ENCODE measurements at places on chromosomes 12 and 14.

DNA sequence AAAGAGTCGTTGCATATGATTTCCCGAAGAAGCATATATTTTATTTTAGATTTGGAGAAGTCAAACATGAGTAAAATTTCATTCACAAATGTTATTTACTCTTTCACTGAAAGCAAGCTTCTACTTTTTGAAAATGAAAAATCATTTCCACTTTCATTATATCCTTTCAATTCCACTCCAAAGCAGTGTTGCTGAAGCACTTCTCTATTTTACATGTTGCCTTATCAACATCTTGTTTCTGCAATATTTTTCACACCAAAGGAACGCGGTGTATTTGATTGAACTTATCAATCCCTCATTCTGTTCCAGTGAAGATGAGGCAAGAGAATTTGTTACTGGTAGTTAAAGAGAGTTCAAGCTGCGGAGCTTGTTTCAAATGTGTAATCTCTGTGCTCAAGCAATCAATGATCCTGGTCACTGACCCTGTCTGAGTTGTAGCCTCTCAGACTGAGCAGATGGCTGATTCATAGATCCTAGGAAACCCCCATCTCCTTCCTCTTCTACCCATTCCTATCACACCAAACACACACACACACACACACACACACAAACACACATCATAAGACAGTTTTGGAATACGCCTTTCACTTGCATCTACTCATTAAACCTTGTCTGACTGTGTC, 236.2 kb upstream of the FLRT2 start:
- no peak for DNase-seq

- no peak for DNase-seq
Observed at GRCh38 chr14:54653712-54654469, 87.0 kb downstream of the SAMD4A start.

GRCh38 chr12:593396-594270, 69.6 kb downstream of the NINJ2 start:
- DNase-seq: no peak

- no peak for DNase-seq
Observed at GRCh38 chr12:130825771-130826150, 13.3 kb downstream of the STX2 start.

DNA sequence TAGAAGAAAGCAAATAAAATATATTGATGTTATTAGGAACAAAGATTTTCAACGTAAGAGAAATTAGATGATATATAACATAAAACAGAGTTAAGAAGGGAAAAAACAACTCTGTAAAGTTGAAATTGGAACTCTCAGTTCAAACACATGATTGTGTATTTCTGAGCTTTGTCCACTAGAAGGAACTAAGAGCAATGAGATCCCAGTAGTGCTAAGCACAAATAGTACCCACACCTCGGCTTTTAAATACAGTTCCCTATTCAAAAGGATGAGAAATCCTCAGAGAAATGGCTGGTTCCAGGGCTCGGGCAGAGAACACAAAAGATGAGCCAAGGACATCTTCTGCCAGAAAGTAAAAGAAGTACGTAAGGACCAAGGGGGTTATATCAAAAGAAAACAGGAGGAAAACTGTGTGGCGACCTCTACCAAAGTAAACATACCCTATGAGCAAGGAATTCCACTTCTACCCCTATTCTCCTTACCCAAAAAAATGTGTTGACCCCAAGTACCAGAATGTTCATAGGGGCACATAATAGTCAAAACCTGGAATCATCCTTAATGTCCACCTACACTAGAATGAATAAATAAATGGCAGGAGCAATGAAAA, 96.6 kb downstream of the SPTSSA start:
- no peak for DNase-seq

DNA sequence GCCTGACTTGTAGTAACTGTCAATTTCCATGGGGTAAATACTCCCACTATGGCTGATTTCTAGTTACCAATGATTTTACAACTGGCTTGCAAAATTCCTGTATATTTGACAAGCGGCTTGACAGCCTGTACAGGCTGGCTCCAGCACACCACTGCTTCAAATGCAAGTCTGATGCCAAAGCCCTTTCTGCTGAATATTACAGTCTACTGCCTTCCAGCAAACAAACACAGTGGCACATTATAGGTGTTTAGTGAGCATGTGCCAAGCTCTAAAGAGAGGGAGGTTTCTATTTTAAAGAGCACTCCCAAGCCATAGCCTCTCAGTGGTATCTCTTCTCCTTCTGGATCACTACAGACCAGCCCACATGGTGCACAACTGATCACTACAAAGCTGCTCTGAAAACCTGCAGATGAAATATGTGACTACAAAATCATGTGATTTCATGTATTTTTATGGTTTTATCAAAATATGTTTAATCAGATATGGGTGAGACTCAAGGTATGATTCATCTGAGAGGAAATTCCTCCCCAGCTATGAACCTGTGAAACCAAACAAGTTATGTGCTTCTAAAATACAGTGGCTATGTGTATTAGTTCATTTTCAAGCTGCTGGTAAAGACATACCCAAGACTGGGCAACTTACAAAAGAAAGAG, 101.5 kb downstream of the RPAP3 start:
- DNase-seq: no peak

GRCh38 chr14:36585100-36585499, 2.7 kb upstream of the NKX2-8 start:
- DNase-seq: no peak

DNA sequence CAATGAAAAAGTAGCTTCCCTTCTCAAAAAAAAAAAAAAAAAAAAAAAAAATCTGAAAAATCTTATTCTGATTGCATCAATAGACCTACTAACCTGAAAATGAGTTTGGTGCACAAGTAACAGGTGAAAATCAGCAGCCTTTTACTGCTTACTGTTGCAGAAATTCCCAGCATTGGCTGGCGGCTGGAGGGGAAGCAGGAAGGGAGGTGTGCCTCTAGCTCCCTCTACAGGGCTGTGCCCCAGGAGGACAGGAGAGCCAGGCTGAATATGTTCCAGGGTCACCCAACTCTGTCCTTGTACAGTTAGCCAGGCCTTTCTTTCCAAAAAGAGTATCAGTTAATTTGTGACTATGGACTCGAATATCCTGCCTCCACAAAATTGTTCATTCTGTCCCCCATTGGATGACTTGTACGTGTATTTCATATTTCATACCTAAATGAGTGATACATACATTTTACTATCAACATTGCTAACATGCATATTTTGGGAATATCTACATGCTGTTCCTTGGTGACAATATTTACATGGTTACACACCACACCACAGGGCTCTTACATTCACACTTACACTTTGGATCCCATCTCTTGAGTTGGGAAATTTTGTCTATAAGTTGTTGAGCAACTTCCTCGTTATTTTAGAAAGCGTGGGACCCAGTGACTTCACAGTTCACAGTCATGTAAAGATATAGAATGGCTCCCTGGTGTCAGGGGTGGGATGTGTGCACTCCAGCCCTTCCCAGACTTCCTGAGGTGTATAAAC, 124.8 kb downstream of the SAMD4A start:
- no peak for DNase-seq

- DNase-seq: no peak
Observed at GRCh38 chr12:131274061-131274460, 320.4 kb downstream of the ADGRD1 start.

DNA sequence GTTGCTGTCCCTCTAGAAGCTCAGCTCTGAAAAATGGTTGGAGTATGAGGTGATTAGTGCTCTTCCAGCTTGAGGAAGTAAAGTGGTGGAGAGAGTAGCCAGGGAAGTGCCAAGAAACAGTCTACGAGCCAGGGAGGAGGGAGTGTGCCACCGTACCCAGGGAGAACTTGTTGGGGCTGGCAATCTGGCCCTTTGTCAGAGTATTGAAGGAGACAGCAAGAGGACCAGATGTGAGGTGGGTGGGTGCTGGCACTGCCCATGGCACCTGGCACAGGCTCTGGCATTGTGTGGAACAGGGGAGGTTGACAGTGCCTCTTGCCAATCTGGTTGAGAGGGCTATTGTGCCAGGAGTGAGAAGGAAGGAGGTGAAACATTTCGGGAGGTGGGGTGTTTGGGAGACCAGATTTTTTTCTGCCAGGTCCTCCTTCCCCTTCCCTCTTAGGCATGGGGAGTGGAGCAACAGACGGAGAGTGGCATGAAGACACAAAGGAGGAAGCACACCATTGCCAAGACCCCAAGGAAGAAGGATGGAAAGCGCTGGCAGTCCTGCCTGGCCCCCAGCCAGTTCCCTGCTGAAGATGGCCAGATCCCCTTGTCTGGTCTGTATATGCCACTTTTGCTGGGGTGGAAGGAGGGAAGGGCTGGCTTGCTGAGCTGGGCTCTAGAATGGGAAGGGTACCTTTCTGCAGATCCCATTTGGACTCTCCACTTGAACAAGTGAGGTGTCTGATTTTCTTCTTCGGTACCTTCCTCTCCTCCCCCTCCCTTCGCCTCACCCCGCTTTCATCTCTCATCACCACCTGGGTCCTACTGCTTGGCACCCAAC, 37.5 kb downstream of the ZFHX2 start:
- no peak for DNase-seq

DNA sequence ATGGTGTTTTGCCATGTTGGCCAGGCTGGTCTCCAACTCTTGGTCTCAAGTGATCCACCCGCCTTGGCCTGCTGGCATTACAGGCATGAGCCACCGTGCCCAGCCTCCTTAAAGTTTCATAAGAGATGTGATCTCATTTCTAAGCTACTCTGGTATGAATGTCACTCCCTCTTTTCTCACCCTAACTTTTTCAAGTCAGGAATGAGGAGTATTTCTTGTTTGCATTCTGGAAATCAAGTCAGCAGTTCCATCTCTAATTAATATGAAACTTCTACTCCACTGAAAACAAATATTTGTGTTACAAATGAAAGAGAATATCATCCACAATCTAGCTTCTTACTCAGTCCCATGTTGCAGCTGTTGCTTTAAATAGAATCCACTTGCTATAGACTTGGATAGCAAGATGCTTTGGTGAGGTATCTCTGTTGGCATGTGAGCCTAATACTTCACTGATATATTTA, 61.3 kb downstream of the ARF6 start:
- no peak for DNase-seq

- no peak for DNase-seq
Observed at GRCh38 chr12:9727813-9728212, 5.1 kb downstream of the CLECL1 start.

DNA sequence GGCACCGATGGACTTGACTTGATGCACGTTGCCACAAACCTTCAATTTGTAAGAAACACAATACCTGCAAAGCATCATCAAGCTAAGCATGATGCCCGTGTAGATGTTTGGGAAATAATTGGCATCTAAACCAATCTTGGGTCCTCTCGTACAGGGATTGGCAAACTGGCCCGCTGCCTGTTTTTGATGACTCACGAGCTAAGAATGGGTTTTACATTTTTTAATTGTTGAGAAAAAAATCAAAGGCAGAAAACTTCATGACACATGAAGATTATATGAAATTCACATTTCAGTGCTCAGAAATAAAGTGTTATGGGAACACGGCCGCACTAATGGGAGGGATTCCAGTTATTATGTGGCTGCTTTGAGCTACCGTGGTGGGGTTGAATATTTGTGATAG, 10.9 kb downstream of the MTA1 start:
- no peak for DNase-seq

DNA sequence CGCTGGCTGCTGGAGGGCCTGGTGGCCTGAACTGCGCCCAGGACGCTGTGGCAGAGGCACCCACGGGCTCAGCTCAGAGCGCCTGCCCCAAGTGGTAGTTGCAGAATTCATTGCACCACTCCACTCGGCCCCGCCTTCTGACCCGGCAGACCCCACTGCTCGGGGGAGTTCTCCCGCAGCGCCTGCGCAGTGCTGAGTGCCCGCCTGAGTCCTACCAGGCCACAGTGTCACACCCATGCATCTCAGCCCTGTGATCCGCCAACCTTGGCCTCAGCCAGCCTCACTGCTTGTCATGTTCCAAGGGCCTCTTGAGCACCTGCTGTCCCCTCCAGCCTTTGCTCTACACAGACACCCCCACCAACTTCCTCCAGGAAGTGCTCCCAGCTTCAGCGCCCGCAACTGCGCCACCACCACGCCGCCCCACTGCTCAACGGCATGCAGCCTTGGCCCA, 12.2 kb downstream of the DEGS2 start:
- peak; percentile 35 for DNase-seq

DNA sequence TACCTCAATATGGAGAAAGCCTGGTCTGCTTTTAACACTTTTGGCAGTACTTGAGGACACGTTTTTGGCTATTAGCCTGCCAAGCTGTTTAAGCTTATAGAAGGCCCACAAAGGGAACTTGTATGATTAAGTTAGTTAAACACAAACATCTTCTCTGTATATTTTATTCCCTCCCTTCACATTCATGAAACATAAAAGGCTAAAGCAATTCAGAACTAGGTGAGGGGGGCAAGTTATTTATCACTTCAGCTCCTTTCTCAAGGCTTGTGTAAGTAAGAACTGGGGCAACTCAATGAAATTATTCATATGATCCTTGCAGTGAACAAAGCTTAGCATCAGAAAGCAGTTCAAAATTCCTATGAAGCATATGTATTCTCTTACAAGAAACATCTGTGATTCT, 7.5 kb downstream of the PRICKLE1 start:
- DNase-seq: no peak

DNA sequence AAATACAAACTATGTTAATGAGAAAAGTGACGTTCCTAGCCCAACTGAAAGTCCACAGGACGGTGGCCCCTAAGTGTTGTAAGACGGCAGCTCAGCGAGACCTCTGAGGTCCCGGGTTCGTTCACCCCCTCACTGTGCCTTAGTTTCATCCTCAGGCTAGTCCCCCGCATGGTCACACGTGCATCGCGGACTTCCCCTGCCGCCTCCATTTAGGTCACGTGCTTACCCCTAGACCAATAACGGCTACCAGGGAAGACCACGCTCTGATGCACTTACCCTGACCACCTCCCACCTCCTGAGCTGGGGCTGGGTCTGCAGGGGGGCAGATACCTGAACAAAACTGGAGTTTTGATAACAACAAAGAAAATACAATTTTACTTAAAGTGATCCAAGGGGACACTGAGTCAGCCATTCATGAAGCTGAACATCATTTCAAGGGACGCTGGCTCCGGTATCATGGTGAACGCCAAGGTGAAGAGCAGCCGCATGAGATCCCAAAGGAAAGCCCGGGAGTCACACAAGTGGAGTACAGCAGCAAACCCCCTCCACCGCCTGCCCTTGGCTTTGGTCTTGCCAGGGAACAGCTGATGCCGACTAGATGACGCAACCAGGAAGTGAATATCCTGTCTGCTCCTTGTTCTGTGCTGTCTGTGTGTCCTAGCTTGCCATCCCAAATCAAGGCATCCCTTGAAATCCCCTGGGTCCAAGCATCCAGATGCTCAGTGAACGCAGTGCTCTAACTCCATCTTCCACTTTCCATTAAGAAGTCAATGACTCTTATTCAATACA, 274.1 kb downstream of the PCNX1 start:
- no peak for DNase-seq

DNA sequence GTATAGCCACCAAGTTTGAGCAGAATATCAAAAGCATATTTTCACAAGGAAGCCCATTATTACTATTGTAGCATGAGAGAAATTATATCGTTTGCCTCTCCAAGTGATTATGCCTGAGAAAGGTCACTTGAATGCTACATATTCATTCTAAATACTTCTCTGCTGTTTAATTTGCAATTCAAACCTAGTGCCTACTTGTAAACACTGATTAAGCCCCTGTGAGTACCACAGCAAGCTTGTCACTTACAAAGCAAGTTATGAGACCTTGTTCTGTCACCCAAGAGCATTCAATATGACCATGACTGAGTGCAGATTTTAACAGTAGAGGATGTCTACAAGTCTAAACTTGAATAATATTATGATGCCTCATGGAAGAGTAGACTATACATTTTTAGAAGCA, 124.7 kb upstream of the SSTR1 start:
- DNase-seq: no peak

GRCh38 chr12:105235732-105236476, at the start of gene APPL2:
TSS of gene APPL2 (minus strand) at chr12:105236174. CDS start at chr12:105236012, 162 bp downstream.
- DNase-seq: peak; percentile 65

Data from stimulated activated CD8-positive, alpha-beta memory T cell treated with anti-CD3 and anti-CD28 coated beads, Interleukin-2, amount 100 ng/mL, for 1 hour (primary cell).